ENCODE measurements at places on chromosomes 5 and 9. TPM values are rescaled to one million over a fixed set of nuclear protein-coding genes. Genes with fewer than 3 reads are reported as not detected.

The IL13 gene
- total RNA-seq: not detected

The HTR1A gene
- total RNA-seq: not detected

The OGN gene
- total RNA-seq: not detected

The OR13C4 gene
- not detected for total RNA-seq

GRCh38 chr5:120600639-120601038 is 136.5 kb downstream of the PRR16 start:
- no peak for DNase-seq

DNA sequence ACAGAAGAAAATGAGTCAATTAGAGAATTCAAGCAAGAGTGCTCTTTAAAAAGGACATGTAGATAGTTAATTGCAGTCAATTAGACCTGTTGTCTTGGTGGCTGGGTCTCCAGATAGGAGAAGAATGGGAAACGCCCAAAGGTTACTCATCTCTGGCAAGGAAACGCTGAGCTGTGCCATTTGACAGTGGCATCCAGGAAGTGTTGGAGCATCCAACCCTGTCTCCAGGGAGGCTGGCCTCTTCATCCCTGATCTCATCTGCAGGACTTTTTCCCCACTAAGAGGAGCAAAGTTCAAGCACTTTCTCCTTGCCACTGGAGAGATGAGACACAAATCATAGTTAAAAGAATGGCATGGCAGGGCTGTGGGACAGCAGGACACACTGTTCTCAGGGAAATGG is 111.7 kb upstream of the MSX2 start:
- DNase-seq: no peak

DNA sequence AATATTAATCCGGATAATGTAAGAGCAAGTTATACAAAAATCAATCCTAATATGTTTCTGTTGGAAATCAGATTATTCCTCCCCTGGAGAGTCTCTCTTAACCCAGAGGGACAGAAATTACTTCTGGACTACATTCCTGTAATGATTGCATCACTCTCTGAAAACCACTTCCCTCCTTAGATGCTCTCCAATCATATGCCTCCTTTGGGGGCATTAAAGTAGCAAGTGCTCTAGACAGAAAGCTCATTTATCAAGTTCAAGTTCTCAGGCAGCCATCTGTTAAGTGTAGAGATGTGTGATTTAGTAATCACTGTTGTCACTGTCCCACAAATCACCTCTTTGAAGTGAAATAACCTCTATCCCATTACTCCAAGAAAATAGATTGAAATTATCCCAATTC is 247.1 kb downstream of the SLCO4C1 start:
- DNase-seq: no peak

- DNase-seq: no peak
Observed at GRCh38 chr9:113645227-113645977, 181.9 kb downstream of the RGS3 start.

GRCh38 chr5:111498346-111498745 is 14.0 kb downstream of the STARD4 start:
- no peak for DNase-seq

GRCh38 chr9:74643303-74643923 is 146.3 kb downstream of the RORB start:
- no peak for DNase-seq

DNA sequence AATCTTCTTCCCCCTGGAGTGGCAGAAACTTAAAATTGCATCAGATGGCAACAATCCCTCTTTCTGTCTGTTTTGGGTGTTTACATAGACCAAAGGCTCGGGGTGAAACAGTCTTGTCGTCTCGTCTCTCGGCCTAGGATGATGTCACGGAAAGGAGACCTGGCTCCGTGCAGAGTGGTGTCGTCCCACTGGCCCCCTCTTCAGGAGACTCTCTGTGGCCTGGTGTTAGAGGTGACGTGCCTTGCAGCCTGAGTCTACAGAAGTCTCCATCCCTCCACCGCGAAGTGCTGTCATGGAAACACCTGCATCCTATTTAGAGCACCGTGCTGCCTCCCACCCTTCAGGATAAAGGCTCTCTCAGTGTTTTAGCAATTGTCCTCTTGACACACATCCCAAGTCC is 409.7 kb downstream of the IRX1 start:
- DNase-seq: no peak

DNA sequence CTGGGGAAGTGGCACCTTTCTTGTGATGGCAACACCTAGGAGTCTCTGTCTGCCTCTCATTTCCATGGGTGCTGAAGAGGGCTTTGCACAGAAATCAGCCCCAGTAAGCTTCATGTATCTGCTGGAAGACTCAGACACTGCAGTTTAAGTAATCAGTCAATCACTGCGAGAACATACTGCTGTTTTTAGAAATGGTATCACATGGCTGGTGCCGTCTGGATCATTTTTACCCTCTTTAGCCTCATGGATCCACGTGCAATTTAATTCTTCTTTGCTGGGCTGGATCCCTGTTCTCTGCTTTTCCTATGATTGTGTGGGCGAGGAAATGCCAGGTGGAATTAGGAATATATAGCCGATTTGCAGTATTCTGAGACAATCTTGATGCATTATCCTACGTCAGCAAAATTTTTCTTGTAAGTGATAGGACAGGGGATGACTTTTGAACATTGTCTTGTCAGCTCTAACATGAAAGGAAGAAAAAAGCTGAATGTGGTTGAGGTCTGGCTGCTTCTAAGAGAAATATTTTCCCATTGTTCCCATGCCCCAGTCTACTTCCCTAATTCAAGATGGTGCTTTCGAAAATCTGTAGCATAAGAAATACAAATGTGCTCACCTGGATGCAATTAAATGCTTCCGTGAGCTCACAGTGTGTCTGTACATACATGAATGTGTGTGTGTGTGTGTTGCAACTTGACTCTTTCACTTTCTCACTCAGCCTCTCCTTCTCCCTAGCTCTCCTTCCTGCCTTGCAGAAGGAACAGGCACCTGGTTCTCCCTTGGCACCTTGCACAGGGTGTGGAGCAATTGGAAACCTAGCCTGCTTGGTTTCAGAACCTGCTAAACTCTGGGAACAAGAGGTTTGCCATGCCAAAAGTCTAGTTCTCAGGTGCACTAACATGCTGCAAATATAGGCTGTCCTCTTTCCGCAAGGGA is 281.6 kb downstream of the NTRK2 start:
- no peak for DNase-seq

- DNase-seq: no peak
Observed at GRCh38 chr5:95487880-95488279, 66.9 kb downstream of the SKIC3 start.

GRCh38 chr5:28750251-28750650 is 1711.9 kb upstream of the CDH9 start:
- no peak for DNase-seq
